Spleen (tissue), 13 donors: ENCODE measurements at places on chromosomes 13 and 19. TPM values are rescaled to one million over a fixed set of nuclear protein-coding genes. Genes with fewer than 3 reads are reported as not detected.

The RGS9BP gene
- 0.37 TPM for total RNA-seq

The STOML3 gene
- total RNA-seq = not detected

The KLF1 gene
- total RNA-seq = 0.60 TPM

The SLC6A16 gene
- 6.9 TPM for total RNA-seq

The OR1I1 gene
- total RNA-seq = not detected

The CGB8 gene
- not detected for total RNA-seq

The FFAR2 gene
- total RNA-seq = 53.5 TPM

The FARP1 gene
- total RNA-seq = 59.4 TPM

The ADGRE3 gene
- total RNA-seq = 2.1 TPM

The B3GNT3 gene
- total RNA-seq = 0.88 TPM

GRCh38 chr19:51098365-51099046 is 9.7 kb downstream of the CTU1 start:
- DNase-seq = peak; percentile 83

- peak; percentile 74 for DNase-seq
Observed at GRCh38 chr13:78601124-78601873, 2.1 kb downstream of the POU4F1 start.

DNA sequence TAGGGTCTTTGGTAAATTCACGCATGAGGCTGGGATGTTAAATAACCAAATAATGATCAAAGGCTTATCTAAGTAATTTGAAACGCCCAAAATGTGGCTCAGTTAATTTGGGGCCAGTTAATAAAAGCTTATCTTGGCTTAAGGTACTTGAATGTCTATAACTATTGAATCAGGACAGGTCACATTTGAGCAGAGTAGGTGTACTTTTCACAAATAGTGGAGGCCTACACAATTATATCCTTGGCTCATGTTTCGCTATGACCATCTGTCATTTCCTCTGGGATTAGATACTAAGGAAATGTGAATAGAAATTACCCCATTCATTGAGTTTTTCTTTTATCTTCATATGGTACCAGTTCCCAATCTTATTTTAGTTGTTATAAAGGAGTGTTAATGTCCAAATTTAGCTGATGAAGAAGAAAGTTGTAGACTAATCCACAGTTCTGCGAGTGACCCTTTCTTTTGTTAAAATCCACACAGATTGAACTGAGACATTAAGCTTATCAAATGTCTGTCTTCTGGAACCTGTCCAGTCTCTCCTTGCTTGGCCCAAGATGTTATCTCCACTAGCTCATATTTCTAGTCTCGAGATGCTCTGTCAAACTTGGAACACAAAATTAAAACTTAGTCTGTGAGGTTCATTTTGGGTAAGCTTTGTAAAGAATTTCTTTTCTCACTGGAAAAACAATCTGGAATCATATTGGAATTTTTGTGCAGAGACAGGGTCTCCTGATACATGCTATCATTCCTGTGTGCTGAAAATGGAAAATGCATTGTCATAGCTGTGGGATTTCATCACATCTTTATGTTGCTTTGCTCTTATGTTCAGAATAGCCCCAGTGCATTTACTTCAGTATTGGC is 31.0 kb downstream of the SLAIN1 start:
- DNase-seq = no peak

- no peak for DNase-seq
Observed at GRCh38 chr13:99269627-99270241, 11.6 kb upstream of the GPR18 start.

GRCh38 chr13:51844862-51845573 is at the start of gene TMEM272:
TSS of gene TMEM272 (minus strand) at chr13:51845177. CDS start at chr13:51838530, 6,647 bp downstream.
- DNase-seq = peak; percentile 84

- no peak for DNase-seq
Observed at GRCh38 chr19:41321600-41322270, 11.8 kb downstream of the CCDC97 start.

- no peak for DNase-seq
Observed at GRCh38 chr19:6682607-6683128, 12.7 kb upstream of the TNFSF14 start.

GRCh38 chr13:40271931-40272775 is 394.3 kb downstream of the FOXO1 start:
- no peak for DNase-seq

DNA sequence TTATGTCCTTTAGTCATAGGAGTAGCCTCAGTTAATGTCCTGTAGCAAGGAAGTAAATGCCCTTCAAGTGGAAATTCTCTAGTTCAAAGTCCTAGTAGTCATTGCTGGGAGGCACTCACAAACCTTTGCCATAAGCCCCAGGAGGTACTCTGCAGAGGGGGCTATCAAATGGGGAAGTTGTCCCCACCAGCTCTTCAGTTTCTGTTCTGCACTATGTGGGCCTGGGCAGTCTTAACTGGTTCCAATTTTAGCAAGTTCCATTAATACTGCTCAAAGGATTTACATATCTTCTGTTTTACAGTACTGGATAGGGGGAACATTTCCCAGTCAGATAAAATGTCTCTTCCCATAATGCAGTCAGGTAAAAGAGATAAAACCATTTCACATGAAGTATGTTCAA is 101.3 kb downstream of the B3GLCT start:
- DNase-seq = no peak

GRCh38 chr13:49314344-49314882 is 66.7 kb downstream of the CDADC1 start:
- DNase-seq = no peak

GRCh38 chr13:80199585-80200292 is 141.2 kb downstream of the SPRY2 start:
- no peak for DNase-seq

DNA sequence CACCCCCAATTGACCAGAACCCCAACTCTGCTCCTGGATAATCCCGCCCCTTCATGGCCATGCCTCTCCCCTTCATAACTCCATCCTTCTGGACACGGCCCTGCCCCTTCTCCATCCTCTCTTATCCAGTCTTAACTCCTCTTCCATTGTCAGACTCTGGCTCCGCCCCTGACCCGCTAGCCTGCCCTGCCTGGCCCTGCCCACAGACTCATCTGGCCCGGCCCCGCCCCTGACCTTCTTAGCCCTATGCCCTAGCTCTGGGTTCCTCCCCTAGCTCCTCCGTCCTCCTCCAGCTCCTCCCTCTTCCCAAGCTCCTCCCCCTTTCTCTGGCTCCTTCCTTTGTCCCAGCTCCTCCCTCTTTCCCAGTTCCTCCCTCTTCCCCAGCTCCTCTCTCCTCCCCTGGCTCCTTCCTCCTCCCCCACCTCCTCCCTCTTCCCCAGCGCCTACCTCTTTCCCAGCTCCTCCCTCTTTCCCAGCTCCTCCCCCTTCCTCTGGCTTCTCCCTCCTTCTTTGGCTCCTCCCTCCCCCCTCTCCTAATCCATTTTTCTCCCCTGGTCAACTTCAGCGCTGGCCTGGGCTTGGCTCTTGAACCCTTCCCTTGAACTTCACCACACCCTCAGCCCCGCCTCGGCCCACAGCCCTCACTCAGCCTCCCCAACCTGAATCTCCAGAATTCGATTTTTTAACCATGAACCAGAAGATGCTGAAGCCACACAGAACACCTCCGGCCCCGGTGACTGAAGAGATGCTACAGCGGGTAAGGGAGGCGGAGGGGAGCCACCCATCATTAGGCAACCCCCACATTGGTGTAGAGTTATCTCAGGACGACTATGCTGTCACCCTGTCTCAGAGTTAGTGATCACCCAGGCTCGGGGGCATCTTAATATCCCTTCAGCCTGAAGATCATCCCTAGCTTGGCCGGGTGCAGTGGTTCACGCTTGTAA is 9.2 kb upstream of the ZNF358 start:
- peak; percentile 91 for DNase-seq

- DNase-seq = no peak
Observed at GRCh38 chr13:99287551-99287950, 19.6 kb downstream of the GPR183 start.

GRCh38 chr19:57946316-57946715 is 1.2 kb downstream of the ZNF256 start:
- no peak for DNase-seq

DNA sequence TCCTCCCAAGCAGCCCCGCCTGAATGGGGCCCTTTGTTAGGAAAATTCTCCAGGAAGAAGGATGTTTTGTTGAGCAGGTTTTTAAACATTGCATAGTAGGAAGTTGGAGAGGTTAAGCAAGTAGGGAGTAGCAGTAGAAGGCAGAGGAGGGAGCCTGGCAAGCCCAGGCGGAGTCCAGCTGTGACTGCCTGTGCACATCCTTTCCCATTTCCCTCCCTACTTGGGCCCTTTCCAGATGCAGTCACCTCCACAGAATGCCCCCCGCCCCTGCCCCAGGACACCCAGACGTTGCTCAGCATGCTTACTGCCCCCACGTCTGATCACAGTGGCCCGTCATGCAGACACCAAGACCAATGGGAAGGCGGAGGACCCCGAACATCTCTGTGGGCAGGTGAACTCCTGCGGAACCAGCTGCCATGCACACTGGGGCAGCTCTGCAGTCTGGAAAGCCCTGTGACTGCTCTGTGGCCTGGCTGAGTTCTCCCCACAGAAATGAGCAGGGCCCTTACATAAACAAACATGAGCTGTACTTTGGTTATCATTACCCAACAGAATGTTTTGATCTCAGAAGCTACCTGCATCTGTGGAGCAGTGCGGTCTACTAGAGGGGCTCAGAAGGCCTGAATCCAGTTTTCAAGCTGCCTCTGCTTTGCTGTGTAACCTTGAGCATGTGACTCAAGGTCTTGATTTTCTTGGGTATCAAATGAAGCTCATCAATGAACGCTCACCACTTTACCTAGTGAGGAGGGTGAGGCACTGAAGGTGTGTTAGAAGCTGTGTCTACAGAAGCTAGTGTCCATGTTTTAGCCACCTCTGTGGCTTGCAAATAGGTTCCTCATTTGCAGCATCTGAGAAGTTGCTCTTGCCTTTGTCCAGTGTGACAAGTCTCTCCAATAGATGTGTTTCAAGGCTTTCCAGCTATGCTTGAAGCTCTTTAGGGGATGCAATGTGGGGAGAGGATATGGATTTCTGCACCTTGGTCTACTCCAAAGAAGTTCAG is 84.2 kb downstream of the TNFRSF19 start:
- no peak for DNase-seq

GRCh38 chr19:40567040-40567749 is 9.5 kb upstream of the SHKBP1 start:
- no peak for DNase-seq
